ENCODE measurements at places on chromosomes 12 and 14.

- DNase-seq: no peak
Measured at GRCh38 chr14:69040353-69040752, 61.3 kb upstream of the ACTN1 start.

DNA sequence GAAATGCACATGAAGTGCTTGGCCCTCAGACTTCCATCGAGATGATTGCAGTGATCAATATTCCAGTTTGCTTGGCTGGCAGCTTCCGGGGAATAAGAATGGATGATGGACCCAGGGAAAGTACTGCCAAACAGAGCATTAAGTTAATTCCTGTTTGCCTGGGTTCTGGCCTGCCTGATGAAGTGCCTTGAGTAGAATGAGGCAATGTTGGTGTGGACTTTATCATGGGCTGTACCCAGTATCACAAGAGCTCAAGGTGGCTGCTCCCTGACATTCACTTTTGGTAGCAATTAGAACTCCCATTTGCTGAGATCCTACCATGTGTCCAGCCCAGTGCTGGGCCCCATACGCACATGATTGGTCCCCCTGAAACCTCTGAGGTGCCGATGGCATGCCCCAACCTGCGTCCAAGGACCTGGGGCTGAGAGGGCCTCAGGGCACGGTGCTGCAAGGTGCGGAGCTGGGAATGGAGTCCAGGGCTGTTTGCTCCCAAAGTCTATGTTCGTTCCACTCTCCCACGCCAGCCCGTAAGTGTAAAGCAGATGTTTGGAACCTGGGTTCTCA lies 80.7 kb downstream of the SLC25A47 start:
- DNase-seq: no peak

GRCh38 chr12:111430433-111431353 lies 25.0 kb downstream of the SH2B3 start:
- DNase-seq: no peak

GRCh38 chr12:60921541-60921940 lies 1325.7 kb downstream of the SLC16A7 start:
- DNase-seq: no peak

- DNase-seq: no peak
Measured at GRCh38 chr12:570435-570920, 92.8 kb downstream of the NINJ2 start.

DNA sequence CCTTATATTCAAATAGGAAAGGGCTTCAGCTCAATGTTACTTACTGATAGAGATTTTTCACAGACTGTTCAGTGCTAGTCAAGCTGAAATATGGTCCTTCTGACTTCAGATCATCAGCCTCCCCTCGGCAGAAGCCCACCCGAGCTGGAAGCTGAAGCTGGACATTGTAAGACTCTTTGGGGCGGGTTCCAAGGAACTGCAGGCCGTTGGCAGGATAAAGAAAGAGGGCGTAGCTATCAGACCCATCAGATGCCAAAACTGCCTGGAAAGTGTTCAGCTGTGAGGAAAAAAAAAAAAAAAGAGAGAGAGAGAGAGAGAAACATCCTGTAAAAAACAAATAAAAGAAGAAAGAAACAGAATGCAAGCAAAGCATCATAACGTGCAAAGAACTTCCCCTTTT lies 8.8 kb downstream of the NID2 start:
- no peak for DNase-seq

DNA sequence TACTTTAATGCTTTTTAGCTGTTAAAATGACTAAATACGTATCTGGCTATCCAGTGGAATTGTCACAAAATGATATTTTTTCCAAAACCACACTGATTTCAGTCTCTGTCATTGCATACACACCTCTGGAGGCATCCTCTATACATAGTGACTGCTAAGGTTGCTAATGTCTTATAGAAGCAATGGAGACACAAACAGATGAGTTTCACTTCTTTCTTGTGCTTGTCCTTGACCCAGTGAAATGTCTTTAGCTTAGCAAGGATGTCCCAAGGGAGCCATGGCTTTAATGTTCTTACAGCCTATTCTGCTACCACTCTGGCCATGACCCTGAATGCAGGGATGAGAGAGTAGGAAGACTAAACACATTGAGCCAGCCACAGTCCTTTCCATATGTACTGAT lies 90.3 kb downstream of the TPH2 start:
- DNase-seq: no peak

GRCh38 chr12:38328306-38328895 lies 11.8 kb downstream of the ALG10B start:
- no peak for DNase-seq

DNA sequence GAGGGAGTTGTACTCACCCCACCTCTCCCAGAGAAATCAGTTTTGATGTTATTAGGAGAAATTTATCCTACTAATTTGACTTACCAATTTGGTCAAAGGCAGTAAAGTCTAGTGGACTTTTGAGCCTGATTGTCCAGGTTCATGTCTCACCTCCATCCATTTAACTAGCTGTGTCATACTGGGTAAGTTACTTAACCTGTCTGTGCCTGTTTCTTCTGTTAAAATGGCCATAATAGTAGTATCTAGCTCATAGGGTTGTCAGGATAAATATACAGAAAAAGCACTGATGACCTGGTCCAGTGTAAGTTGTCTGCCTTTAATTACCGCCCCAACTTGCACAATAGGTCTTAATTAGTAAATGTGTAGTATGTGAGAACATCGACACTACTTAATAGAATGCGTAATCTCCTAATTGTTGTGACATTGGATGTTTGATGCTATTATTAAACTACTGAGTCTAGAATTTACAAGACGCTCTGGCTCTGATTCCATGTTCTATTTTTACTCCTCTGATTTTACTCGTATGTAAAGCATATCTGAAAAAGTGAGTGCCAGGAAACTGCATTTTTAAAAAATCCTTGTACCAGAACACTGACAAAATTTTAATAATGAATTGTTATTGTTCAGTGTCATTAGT lies 1.5 kb downstream of the RAB21 start:
- no peak for DNase-seq

DNA sequence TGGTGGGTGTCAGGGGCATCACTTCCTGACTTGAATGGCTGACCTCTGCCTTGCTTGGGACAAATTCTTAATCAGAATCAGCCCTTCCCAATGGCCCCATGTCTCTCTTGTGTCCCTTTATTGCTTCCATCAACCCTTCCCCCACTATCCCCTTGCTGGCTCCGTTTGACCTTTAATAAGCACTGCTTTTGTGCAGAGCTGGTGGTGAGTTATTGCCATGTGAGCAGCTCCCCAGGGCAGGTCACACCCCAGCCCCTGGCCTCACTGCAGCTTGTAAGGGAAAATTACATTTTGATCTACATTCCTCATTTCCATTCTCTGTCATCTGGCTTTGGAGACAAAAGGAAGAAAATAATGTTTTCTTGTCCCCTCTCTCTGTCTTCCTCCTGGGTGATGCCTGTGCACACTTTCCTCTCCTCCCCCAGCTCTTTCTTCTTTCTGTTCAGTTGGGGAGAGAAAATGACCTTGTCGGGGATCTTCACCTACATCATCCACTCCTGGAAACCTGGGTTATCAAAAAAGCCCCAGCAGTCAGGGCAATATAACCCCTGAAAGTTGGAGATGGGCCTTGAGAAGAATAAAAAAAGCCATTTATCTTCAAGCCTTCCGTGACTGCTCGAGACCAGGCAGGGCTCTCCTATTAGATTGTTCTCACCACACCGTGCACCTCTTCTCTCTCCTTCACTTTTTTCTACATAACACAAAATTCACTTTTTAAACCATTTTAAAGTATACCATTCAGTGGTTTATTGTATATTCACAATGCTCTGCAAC lies 100.4 kb upstream of the SRRM4 start:
- DNase-seq: no peak

- no peak for DNase-seq
Measured at GRCh38 chr14:69968132-69968531, 88.9 kb downstream of the SMOC1 start.

- DNase-seq: no peak
Measured at GRCh38 chr12:53803703-53804102, 51.9 kb upstream of the CISTR start.

- DNase-seq: no peak
Measured at GRCh38 chr12:115375186-115375991, 691.4 kb upstream of the TBX3 start.

GRCh38 chr14:100445436-100446088 lies 122.4 kb downstream of the SLC25A47 start:
- no peak for DNase-seq

DNA sequence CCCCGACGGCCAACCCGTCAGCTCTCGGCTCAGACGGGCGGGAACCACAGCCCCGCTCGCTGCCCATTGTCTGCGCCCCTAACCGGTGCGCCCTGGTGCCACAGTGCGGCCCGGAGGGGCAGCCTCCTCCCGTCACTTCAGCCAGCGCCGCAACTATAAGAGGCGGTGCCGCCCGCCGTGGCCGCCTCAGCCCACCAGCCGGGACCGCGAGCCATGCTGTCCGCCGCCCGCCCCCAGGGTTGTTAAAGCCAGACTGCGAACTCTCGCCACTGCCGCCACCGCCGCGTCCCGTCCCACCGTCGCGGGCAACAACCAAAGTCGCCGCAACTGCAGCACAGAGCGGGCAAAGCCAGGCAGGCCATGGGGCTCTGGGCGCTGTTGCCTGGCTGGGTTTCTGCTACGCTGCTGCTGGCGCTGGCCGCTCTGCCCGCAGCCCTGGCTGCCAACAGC lies at the start of gene WNT1:
TSS of gene WNT1 (plus strand) at position 32 of the 450 bp plus-strand sequence. CDS start at position 361, 329 bp downstream.
- no peak for DNase-seq

GRCh38 chr12:27940756-27941402 lies 31.7 kb downstream of the PTHLH start:
- no peak for DNase-seq

DNA sequence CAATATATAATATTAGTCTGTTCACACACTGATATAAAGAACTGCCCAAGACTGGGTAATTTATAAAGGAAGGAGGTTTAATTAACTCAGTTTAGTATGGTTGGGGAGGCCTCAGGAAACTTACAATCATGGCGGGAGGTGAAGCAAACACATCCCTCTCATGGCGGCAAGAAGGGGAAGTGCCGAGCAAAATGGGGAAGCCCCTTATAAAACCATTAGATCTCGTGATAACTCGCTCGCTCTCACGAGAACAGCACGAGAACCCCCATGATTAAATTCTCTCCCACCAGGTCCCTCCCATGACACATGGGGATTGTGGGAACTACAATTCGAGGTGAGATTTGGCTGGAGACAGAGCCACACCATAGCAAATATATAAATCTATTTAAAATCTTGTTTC lies 269.8 kb downstream of the ATP23 start:
- no peak for DNase-seq

GRCh38 chr14:58607952-58608317 lies 29.8 kb upstream of the DACT1 start:
- DNase-seq: no peak

GRCh38 chr12:70823182-70823976 lies 97.2 kb downstream of the PTPRR start:
- no peak for DNase-seq

- no peak for DNase-seq
Measured at GRCh38 chr14:83529531-83529930, 1995.9 kb upstream of the SEL1L start.

- no peak for DNase-seq
Measured at GRCh38 chr14:74907744-74908143, 15.3 kb downstream of the RPS6KL1 start.

DNA sequence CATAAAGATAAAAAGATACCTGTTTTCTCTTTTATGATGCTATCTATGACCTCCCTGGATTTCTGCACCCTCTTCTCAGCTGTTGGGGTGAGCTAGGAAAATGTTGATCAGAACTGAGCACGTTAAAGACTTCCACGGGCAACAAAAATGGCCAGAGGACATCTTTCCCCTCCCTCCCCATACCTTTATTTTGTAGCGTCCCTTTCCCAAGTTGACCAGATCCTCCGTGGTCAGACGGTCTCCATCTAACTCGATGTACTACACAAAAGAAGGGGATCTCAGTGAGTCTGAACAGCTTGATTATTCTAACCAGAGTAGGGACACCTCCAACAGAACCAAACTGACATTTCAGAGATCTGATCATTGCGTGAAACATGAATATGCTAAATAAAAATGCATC lies 2.2 kb downstream of the HAL start:
- DNase-seq: no peak

GRCh38 chr12:15733136-15733535 lies 56.1 kb downstream of the EPS8 start:
- no peak for DNase-seq

GRCh38 chr12:8647968-8648367 lies 14.7 kb downstream of the MFAP5 start:
- no peak for DNase-seq

- DNase-seq: no peak
Measured at GRCh38 chr14:53444677-53445312, 291.7 kb upstream of the DDHD1 start.

- DNase-seq: no peak
Measured at GRCh38 chr12:131231032-131231980, 277.6 kb downstream of the ADGRD1 start.

DNA sequence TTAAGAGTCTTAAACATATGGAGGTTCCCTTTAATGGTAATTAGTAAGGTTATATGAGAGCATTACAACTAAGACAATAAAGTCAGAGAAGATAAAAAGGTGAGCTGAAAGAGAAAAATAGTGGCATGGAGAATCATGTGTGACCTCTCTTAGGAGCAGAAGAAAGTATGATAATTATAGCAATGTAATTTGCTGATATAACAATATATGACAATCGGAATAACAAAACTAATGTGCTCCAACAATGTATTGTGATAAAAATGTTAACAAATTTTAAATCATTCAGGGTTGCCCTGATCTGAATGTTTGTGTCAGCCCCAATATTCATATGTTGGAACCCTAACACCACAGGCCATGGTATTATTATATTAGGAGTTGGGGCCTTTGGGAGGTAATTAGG lies 269.6 kb upstream of the PPFIA2 start:
- no peak for DNase-seq

DNA sequence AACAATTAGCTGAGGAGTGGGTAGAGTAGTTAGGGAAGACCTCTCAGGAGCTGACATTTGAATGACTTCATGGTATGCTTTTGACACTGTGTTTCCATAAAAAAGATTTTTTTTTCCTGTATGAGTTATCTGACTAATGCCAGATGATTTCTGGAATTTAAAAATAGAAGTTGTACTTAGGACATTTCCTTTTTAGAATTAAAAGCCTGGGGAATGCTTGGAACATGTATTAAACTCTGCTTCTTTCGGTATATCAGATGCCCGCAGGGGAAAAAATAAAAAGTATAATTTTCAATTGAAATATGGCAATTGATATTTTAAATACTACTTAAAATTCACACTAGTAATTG lies 41.1 kb downstream of the BRMS1L start:
- no peak for DNase-seq

DNA sequence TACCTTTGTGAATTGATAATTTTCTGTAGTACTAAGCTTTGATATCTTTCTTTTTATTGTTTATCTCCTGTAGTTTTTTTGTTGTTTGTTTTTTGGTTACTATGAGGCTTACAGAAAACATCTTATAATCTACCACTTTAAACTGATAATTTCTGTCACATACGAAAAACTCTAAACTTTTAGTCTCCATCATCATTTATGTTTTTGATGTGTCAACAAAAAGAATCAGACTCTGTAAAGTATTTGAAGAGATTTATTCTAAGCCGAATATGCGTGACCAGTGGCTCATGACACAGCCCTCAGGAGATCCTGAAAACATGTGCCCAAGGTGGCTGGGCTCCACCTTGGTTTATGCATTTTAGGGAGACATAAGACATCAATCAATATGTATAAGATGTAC lies 167.1 kb upstream of the ARHGAP5 start:
- DNase-seq: no peak

GRCh38 chr14:93984070-93984469 lies 7.7 kb upstream of the ASB2 start:
- no peak for DNase-seq
